Left lung (tissue), 14 donors: ENCODE measurements at places on chromosomes 11 and 22. TPM values are rescaled to one million over a fixed set of nuclear protein-coding genes. Genes with fewer than 3 reads are reported as not detected.

- DNase-seq: no peak
These were observed 45.4 kb upstream of the CARS1 start for GRCh38 chr11:3102641-3102921.

- no peak for DNase-seq
These were observed 223.5 kb upstream of the NTM start for GRCh38 chr11:131146827-131147490.

- no peak for DNase-seq
These were observed 34.6 kb downstream of the RASD2 start for GRCh38 chr22:35575116-35575748.

GRCh38 chr11:12083380-12083779 lies 27.0 kb upstream of the MICAL2 start:
- no peak for DNase-seq

GRCh38 chr11:128291835-128292234 lies 295.5 kb downstream of the ETS1 start:
- no peak for DNase-seq

The FERMT3 gene
- 100 TPM for total RNA-seq

The NCAM1 gene
- 1.7 TPM for total RNA-seq

GRCh38 chr22:17570851-17571631 lies 7.7 kb downstream of the SLC25A18 start:
- DNase-seq: no peak

DNA sequence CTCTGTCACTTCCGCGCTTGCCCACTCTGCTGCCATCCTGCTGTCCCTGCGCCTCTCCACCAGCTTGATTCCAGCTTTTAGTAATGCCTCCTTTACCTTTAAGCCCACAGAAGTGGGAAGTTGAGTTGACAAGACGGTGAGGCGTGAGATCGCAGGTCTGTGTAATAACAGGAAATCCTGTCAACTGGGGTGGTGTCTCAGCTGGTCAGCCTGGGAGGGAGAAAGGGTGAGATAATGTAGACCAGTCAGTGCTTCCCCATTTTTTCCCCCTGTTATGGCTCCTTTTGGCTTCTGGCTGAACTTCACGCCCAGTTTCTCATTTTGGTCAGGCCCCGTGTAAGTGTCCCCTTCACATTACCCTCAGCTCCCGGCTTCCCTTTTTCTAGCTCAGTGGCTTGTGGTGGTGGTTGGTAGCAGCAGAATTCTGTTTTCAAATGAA lies 98.9 kb downstream of the TRAF6 start:
- DNase-seq: no peak

DNA sequence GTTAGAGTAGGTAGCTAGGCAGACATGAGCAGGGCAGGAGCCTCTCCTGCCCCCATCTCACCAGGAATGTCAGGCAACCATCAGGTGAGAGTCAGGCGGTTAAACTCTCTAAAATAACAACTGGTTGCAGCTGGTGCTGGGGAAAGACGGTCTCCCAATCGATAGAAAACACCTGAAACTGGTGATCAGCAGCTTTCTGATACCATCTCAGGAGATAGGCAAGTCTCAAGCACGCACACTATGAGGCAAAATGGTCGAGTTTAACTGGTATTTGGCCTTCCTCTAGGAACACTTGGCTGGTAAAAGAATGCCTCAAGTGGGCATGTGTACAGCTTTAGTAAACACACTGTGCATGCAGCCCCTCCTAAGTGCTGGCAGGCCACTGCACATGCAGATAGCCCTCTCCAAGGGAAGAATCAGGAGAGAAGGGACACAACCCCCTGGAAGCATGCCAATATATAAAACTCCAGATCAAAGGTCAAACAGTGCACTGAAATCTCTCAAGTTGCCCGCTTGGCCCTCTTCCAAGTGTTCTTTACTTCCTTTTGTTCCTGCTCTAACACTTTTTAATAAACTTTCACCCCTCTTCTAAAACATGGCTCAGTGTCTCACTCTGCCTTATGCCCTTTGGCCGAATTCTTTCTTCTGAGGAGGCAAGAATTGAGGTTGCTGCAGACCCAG lies 88.7 kb downstream of the USP35 start:
- DNase-seq: peak; percentile 74

DNA sequence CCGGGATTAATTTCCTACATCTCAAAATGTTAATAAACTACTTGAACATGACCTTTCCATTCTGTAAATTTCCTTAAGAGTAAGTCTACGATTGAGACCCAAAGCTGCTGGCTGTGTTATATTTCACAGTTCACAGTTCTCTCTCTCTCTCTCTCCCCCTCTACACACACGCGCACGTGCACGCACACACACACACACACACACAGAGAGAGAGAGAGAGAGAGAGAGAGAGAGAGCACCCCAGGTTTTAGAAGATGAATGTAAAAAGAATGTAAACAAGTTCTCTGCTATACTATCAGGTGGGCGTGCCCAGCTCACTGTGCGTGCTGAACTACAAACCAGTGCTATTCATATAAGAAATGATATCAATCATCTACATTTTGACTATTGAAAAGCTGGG lies 3.3 kb downstream of the BDNF start:
- no peak for DNase-seq

DNA sequence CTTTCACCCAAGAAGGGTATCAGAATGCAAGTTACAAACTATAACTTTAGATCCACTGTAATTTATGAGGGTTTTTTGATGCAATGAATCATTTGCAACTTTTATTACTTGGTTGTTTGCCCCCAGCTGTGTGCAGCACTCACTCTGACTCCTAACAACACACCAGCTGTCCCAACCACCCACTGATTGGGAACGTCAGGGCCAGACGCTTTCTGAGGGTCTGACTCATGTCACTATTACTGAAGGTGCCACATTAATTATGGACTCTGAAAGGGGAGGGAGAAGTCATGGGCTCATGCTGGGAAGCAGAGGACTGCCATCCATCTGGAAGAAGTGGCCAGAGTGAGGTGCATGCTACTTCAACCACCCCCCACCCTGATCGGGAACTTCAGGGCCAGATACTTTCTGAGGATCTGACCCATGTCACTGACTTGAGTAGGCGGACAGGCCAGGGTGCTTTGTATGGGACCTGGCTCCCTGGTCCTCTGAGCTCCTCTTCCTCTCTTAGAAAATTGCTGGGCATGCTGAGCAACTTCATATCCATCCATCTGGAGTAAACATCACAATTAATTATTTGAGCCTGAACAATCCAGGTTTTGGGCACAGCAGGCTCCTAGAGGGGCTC lies 44.9 kb upstream of the DRD2 start:
- no peak for DNase-seq

DNA sequence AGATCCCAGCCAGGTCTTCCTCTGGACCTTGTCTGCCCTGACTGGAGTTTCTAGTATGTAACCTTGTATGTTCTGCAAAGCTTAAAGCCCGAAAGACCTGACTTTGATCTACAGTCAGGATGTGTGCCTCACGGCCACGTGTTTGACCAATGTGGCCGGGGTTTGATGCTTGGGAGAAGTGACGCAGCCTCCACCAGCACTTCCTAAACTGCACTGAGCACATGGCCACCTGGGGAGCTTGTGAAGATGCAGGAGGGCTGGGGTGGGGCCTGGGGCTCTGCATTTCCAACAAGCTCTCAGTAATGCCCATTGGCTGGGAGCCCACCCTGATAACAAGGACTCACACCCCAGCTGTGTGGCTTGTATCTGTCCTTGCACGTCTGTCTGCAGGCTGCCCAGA lies 53.2 kb downstream of the NAT10 start:
- DNase-seq: peak; percentile 20

- DNase-seq: no peak
These were observed 75.3 kb downstream of the MED15 start for GRCh38 chr22:20582520-20583361.
